Adrenal gland (tissue), 19 donors: ENCODE measurements at places on chromosomes 4 and X. TPM values are rescaled to one million over a fixed set of nuclear protein-coding genes. Genes with fewer than 3 reads are reported as not detected.

GRCh38 chr4:54487491-54487890 is 170.3 kb upstream of the KIT start:
- DNase-seq: no peak

DNA sequence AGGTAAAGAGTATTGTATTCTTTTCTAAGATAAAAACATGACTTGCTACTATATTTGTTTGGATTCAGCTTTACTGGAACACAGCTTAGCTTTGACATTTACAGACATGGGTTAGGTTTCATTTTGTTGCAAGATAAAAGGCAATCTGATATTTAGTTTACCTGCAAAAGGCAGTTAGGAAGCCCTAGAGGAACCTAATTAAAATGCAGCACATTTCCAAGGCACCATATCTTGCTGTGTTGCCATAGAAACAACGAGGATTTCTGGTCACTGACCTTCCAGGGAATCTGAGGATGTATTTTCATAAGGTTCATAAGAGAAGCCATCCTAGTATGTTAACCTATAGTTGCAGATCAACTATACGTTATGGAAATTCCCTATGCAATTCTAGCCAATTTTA is 116.0 kb downstream of the SNCA start:
- DNase-seq: no peak

DNA sequence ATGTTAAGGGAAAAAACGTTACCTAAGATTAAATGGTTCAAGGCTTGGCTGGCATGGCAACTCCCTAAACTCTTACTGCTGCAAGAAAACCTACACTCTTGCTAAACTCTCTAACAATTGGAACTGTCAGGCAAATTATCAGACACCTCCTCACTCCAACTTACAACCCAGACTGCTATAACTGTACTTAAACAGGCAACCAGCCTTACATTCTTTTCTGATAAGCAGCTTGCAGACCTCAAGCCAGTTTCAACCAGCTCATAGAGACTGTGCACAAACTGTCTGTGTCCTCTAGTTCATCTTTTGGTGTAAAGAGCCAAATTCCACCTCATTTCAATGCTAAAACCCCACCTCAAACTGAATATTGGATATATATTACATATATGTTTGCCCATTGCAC is 504.9 kb downstream of the UBE2NL start:
- DNase-seq: no peak

DNA sequence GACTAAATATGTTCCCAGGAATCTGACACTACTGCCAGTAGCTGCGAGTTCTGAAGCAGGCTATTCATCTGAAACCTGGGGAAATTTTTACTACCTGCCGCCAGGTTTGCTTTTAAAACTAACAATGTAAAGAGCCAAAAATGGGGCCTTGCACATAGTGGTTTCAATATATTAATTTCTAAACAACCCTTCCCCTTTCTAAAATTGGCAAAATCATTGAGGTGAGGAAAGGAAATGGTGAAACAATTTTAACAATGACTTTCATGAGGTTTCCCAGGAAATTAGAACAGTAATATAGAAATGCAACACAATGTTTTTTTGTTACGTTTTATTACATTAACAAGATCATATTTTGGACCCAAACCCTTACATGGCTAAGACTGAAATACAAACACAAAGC is 21.3 kb downstream of the FANCB start:
- DNase-seq: no peak

GRCh38 chr4:182231496-182231895 is 11.7 kb upstream of the TENM3 start:
- DNase-seq: no peak

GRCh38 chrX:68895341-68895755 is 66.5 kb downstream of the EFNB1 start:
- peak; percentile 58 for DNase-seq

DNA sequence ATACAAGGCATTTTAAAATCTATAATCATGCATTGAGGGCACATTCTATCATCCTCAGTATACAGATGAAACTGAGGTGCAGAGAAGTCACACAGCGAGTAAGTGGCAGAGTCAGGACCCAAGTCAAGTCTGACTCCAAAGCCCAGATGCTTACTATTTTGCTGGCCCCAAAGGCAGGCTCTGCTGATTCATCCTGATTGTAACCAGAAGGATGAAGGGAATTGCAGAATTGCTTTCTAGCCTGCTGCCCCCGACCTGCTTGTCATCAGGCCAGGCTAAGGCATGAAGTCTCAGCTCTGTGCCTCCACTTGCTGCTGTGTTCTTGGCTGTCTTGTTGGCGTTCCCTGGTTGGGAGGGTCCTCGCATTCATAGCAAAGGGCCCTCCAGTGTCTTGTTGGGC is 62.7 kb downstream of the SLC9A6 start:
- no peak for DNase-seq

GRCh38 chr4:182207830-182208396 is 35.3 kb upstream of the TENM3 start:
- no peak for DNase-seq

DNA sequence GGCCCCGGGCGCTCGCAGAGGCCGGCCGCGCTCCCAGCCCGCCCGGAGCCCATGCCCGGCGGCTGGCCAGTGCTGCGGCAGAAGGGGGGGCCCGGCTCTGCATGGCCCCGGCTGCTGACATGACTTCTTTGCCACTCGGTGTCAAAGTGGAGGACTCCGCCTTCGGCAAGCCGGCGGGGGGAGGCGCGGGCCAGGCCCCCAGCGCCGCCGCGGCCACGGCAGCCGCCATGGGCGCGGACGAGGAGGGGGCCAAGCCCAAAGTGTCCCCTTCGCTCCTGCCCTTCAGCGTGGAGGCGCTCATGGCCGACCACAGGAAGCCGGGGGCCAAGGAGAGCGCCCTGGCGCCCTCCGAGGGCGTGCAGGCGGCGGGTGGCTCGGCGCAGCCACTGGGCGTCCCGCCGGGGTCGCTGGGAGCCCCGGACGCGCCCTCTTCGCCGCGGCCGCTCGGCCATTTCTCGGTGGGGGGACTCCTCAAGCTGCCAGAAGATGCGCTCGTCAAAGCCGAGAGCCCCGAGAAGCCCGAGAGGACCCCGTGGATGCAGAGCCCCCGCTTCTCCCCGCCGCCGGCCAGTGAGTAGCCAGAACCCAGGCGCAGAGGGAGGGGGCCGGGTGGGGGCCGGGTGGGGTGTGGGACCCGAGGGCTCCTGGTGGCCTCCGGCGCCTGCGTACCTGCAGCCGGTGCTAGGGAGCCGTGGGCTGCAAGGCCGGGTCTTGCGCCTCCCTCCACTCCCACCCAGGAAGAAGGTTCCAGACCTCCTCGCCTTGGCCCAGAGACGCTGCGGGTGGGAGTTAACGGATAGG is 534 bp downstream of the MSX1 start:
- no peak for DNase-seq

DNA sequence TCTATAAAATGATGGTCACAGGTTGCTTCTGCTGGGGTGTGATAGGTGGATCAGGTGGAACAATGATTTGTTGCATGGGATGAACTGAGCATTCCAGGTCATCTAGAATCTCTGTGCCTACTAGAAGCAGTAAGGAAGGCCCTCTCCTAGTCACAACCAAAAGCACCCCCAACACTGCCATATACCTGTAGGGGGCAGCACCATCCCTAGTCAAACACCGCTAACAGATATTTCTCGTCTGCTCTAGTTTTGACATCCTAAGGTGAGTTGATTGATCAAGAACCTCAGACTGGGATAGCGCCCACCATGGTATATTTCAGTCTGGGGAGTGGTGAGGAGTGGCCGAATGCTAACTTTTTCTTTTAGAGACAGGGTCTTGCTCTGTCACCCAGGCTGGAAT is 160.2 kb downstream of the NHS start:
- DNase-seq: peak; percentile 32

GRCh38 chr4:15148199-15148598 is 145.9 kb downstream of the CPEB2 start:
- DNase-seq: peak; percentile 26

LEF1 gene
- 53.4 TPM for polyA plus RNA-seq

GPR143 gene
- 1.1 TPM for polyA plus RNA-seq

NPY1R gene
- 28.3 TPM for polyA plus RNA-seq

ALB gene
- polyA plus RNA-seq: 3.0 TPM

XK gene
- 0.72 TPM for polyA plus RNA-seq

ZNF711 gene
- 23.1 TPM for polyA plus RNA-seq

LRAT gene
- 0.03 TPM for polyA plus RNA-seq
